ENCODE measurements at places on chromosomes 3 and 15.

GRCh38 chr3:176906046-176906905, 291.0 kb downstream of the TBL1XR1 start:
- H3K27me3 ChIP-seq: no peaks in the 10 kb centered on the region
- DNase-seq: no peak
- no peaks in the 10 kb centered on the region for H3K4me1 ChIP-seq
- no peak overlapping the region for H3K27ac ChIP-seq

DNA sequence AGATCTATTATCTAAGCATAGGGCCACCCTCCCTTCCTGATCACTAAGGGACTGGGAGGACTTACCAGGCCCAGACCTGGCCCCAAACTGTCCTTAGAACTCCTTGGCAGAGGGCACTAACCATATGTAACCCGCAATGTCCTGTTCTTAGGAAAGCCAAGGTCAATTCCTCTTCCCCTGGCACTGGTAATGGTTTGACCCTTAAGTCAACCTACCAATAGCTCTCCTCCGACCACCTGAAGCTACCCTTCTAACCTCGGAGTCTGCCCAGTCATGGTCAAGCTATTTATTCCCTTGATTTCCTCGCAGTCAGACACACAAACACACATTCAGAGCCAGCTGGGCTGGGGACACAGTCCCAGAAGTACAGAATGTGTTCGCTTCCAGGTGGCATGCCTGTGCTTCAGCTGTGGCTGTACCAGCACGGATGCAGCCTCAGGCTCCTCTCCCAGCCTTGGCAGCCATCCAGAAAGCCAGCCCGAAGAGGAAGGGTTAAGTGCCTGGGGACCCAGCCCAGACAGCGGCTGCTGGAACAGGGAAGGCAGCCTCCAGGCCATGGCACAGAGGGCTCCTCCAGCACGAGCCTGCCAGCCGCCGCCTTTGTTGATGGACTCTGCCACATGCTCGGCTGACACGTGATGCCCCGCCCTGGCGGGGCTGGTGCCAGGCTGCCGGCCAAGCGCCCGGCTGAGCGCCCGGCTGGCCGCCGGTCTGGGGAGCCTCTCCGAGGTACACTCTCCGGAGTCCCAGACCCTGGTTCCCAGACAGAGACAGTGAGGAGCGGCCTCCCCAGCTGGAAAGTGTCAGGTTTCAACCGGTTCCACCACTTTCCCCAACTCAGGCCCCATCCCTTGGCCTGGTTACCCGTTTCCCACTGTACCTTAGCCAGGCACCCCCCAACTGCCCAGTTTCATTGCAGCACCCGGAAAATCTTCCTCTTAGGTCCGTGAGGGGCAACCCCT, 5.5 kb downstream of the BMF start:
- no peak overlapping the region for H3K4me3 ChIP-seq
- H3K4me1 ChIP-seq: peaks cover 81% of the 10 kb centered on the region
- H3K27me3 ChIP-seq: no peaks in the 10 kb centered on the region

GRCh38 chr3:178259703-178260102, 276.5 kb upstream of the KCNMB2 start:
- H3K36me3 ChIP-seq: no peaks in the 10 kb centered on the region
- H3K27ac ChIP-seq: no peak overlapping the region
- no peaks in the 10 kb centered on the region for H3K27me3 ChIP-seq
- no peak overlapping the region for H3K4me3 ChIP-seq
- no peaks in the 10 kb centered on the region for H3K4me1 ChIP-seq

GRCh38 chr15:41940441-41940857, 31.9 kb downstream of the EHD4 start:
- H3K4me3 ChIP-seq: no peak overlapping the region
- peaks cover 26% of the 10 kb centered on the region for H3K36me3 ChIP-seq
- peaks cover 45% of the 10 kb centered on the region for H3K4me1 ChIP-seq
- no peaks in the 10 kb centered on the region for H3K27me3 ChIP-seq
- peak overlapping the region; percentile 27 for H3K27ac ChIP-seq

DNA sequence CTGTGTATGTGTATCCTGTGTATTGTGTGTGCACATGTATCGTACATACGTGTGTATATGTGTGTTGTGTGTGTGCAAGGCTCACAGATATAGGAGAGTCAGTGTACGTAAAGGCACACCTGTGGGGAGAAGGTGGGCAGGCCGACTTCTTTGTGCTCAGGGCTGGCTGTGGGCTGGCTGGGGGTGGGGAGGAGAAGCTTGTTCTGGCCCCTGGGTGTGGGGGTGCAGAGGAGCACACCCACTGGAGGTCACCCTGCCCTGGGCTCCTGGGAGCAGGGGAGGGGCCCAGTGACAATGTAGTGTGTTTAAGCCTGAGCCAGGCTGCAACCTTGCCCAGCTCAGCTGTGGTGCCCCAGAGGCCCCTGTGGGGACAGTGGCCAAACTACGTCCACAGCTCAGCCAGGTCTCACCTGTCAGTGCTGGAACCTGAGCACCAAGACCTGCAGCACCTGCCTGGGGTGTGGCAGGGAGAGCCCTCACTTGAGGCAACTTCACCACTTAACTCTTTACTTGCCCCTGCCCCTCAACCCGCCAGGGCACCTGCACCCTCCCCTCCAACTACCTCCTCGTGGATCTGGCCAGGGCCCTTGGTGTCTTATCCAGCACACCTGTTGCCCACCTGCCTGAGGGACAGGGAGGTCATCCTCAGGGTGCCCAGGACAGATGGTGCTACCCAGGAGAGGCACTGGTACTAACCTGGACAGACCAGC, 2.6 kb upstream of the HHATL start:
- H3K36me3 ChIP-seq: no peaks in the 10 kb centered on the region
- H3K4me3 ChIP-seq: no peak overlapping the region
- DNase-seq: no peak

GRCh38 chr15:34297059-34297458, 40.5 kb downstream of the SLC12A6 start:
- peaks cover 6% of the 10 kb centered on the region for H3K36me3 ChIP-seq
- H3K27me3 ChIP-seq: no peaks in the 10 kb centered on the region
- H3K4me3 ChIP-seq: no peak overlapping the region
- H3K4me1 ChIP-seq: peaks cover 6% of the 10 kb centered on the region
- no peak for DNase-seq

GRCh38 chr3:171173736-171174135, 147.2 kb upstream of the SLC2A2 start:
- H3K27ac ChIP-seq: no peak overlapping the region
- no peak for DNase-seq
- peaks cover 64% of the 10 kb centered on the region for H3K36me3 ChIP-seq
- H3K4me3 ChIP-seq: no peak overlapping the region
- no peaks in the 10 kb centered on the region for H3K4me1 ChIP-seq

GRCh38 chr3:135982922-135983581, 17.5 kb downstream of the PPP2R3A start:
- H3K27me3 ChIP-seq: peaks cover 2% of the 10 kb centered on the region
- no peaks in the 10 kb centered on the region for H3K4me1 ChIP-seq
- H3K36me3 ChIP-seq: no peaks in the 10 kb centered on the region
- no peak for DNase-seq
- no peak overlapping the region for H3K27ac ChIP-seq

DNA sequence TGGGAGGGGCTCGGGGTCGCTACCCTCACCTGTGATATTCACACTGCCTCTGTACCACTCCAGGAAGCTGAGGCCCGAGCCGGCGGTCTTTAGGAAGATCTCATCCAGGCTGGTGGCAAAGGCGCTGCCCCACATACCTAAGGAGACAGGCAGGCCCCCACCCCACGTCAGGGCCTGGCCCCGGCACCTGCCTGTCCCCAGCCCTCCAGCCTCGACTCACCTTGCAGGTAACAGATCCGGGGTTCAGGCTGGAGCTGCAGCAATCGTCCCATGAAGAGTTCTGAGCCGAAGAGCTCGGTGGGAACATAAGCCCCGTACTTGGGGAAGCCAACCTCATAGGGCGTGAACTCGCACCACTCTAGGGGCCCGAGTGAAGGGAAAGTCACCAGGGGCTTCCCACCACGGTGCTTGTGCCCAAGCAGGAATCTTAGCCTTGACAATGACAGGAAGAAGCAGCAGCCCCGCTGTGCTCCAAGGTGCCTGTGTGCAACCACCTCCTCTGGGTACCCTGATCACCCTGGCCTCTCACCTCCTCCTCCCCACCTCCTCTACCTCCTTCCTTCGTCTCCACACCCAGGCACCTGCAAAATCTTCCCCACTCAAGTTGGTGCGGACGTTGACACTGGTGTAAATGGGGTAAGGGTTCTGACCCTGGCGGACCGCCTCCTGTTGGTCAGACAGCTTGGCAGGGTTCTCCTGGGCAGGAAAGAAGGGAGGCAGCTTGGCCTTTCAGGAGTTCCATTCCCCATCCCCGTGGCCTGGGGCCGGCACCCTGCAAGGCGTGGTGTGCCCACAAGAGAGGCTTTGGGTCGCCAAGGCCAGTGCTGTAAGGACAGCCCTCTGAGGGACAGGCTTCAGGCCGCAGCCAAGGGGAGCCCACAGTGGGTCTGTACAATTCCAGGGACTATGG, 10.6 kb downstream of the PLA2G4F start:
- H3K4me3 ChIP-seq: no peak overlapping the region
- H3K4me1 ChIP-seq: no peaks in the 10 kb centered on the region
- DNase-seq: no peak
- no peaks in the 10 kb centered on the region for H3K27me3 ChIP-seq
- no peaks in the 10 kb centered on the region for H3K36me3 ChIP-seq

GRCh38 chr3:33663042-33663441, 55.0 kb downstream of the CLASP2 start:
- no peak for DNase-seq
- H3K36me3 ChIP-seq: no peaks in the 10 kb centered on the region
- peaks cover 7% of the 10 kb centered on the region for H3K4me1 ChIP-seq
- H3K4me3 ChIP-seq: no peak overlapping the region
- H3K27me3 ChIP-seq: no peaks in the 10 kb centered on the region
- no peak overlapping the region for H3K27ac ChIP-seq

DNA sequence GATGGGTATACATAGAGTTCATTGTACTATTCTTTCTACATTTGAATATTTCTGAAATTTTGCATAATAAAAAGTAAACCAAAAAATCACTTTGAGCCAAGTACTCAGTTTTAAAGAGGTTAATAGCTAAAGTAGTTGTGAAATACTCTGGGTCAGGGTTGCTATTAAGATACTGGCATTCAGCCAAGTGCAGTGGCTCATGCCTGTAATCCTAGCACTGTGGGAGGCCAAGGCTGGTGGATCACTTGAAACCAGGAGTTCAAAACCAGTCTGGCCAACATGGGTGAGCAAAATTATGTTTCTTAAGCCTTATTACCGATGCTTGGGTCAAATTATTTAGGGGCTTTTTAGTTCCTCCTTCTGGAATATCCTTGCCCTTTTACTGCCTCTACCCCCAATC, 122.0 kb upstream of the MELTF start:
- no peak overlapping the region for H3K4me3 ChIP-seq
- no peak overlapping the region for H3K27ac ChIP-seq
- H3K27me3 ChIP-seq: no peaks in the 10 kb centered on the region
- DNase-seq: no peak

GRCh38 chr3:165466856-165467255, 270.7 kb upstream of the SLITRK3 start:
- no peaks in the 10 kb centered on the region for H3K36me3 ChIP-seq
- H3K4me3 ChIP-seq: no peak overlapping the region

- DNase-seq: no peak
- no peak overlapping the region for H3K27ac ChIP-seq
- H3K4me1 ChIP-seq: no peaks in the 10 kb centered on the region
These were observed 16.4 kb downstream of the NEK4 start for GRCh38 chr3:52754373-52754772.

- no peak overlapping the region for H3K4me3 ChIP-seq
- no peak overlapping the region for H3K27ac ChIP-seq
These were observed 14.5 kb downstream of the RIOX2 start for GRCh38 chr3:97957617-97958311.

GRCh38 chr15:62770752-62771151, 271.8 kb upstream of the TPM1 start:
- no peak overlapping the region for H3K27ac ChIP-seq
- no peak overlapping the region for H3K4me3 ChIP-seq
- H3K4me1 ChIP-seq: no peaks in the 10 kb centered on the region

GRCh38 chr3:24764236-24764915, 269.7 kb upstream of the THRB start:
- no peaks in the 10 kb centered on the region for H3K36me3 ChIP-seq
- DNase-seq: no peak
- no peak overlapping the region for H3K4me3 ChIP-seq
- H3K4me1 ChIP-seq: no peaks in the 10 kb centered on the region
- no peak overlapping the region for H3K27ac ChIP-seq
- no peaks in the 10 kb centered on the region for H3K27me3 ChIP-seq

DNA sequence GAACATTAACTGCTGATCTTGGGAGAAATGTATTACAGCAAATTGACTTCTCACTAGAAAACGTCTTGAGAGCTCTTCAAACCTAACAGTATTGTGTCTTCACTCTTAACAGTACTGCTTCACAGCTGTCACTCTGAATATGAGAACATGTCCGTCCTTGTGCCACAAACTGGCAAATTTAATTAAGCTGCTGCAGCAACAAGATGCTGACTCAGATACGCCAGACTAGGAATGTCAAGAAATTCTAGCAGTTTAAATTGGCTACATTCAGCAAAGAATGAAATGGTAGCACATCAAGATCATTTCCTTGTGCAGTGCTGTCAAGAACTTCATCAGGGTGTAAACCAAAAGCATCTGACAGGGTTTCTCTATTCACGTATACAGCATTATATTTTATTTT, 7.6 kb downstream of the ICE2 start:
- H3K27ac ChIP-seq: no peak overlapping the region
- no peak for DNase-seq
- no peaks in the 10 kb centered on the region for H3K4me1 ChIP-seq
- no peaks in the 10 kb centered on the region for H3K27me3 ChIP-seq

GRCh38 chr15:89531796-89532537, 35.6 kb upstream of the RHCG start:
- H3K27me3 ChIP-seq: no peaks in the 10 kb centered on the region
- no peak overlapping the region for H3K27ac ChIP-seq
- H3K4me1 ChIP-seq: no peaks in the 10 kb centered on the region
- no peak for DNase-seq
- no peak overlapping the region for H3K4me3 ChIP-seq

- no peak for DNase-seq
- H3K4me1 ChIP-seq: peaks cover 8% of the 10 kb centered on the region
These were observed 200.7 kb downstream of the RPLP1 start for GRCh38 chr15:69653306-69653705.

GRCh38 chr15:100528833-100529428, at the start of gene CERS3:
Gene CERS3, minus strand, starts transcription at chr15:100528950. Its CDS starts 27,101 bp downstream, at chr15:100501849.
- no peak for DNase-seq
- no peak within 1 kb of the TSS for H3K4me3 ChIP-seq
- H3K27me3 ChIP-seq: no peaks in the 10 kb centered on the region
- no peaks in the 10 kb centered on the region for H3K36me3 ChIP-seq

DNA sequence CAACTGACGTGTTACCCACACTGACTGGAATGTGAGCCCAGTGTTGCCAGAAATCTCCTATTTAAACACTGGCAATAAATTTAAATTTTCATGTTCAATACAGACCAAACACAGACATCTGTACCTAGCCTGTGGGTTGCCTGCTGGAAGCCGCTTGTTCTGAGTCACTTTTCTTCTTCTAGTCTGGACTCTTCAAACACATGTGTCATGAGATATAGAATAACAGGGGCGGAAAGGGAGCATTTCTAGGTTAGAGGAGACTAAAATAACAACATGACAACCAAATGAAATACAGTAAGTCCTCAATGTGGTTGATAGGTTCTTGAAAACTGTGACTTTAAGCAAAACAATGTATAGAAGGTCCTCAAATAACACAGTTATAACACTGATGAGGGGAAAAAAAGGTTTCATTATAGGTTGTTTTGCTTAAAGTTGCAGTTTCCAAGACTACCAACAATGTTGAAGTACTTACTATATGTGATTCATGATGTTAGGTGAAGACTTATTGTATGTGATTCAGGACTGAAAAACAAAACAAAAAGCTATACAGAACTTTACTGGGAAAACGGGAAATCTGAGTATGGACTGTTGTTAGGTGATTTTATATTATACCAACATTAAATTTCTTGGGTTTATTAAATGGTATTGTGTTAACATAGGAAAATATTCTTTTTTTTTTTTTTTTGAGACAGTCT, 63.1 kb downstream of the PRKAR2A start:
- no peak overlapping the region for H3K27ac ChIP-seq
- H3K27me3 ChIP-seq: no peaks in the 10 kb centered on the region
- no peak for DNase-seq
- H3K4me1 ChIP-seq: peaks cover 13% of the 10 kb centered on the region
- H3K4me3 ChIP-seq: no peak overlapping the region
- peaks cover 36% of the 10 kb centered on the region for H3K36me3 ChIP-seq
